ENCODE measurements at places on chromosomes 12 and 14. TPM values are rescaled to one million over a fixed set of nuclear protein-coding genes. Genes with fewer than 3 reads are reported as not detected.

DNA sequence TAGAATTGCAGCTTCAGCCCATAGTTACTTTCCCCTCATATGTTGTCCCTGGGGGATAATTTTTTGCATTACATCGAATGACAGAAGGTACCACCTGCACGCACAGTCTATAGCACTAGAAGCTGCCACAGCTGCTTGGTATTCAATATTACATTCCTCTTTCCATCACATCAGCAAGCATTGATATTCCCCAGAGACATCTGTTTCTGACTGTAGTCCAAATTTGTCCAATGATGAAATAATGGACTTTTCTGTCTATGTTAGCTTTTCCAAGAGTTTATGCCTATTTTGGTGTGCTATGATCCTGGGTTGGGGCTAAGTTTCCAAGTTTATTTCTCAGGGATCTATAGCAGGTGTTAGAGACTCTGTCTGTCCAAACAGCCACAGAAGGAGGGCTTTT is 335.4 kb downstream of the LRIG3 start:
- H3K27ac ChIP-seq, result no peak overlapping the region
- no peaks in the 10 kb centered on the region for H3K27me3 ChIP-seq
- no peak overlapping the region for H3K4me3 ChIP-seq
- H3K36me3 ChIP-seq, result no peaks in the 10 kb centered on the region
- no peak for DNase-seq

GRCh38 chr14:94545131-94545841 is 16.0 kb upstream of the SERPINA4 start:
- no peaks in the 10 kb centered on the region for H3K27me3 ChIP-seq
- no peak overlapping the region for H3K27ac ChIP-seq

DNA sequence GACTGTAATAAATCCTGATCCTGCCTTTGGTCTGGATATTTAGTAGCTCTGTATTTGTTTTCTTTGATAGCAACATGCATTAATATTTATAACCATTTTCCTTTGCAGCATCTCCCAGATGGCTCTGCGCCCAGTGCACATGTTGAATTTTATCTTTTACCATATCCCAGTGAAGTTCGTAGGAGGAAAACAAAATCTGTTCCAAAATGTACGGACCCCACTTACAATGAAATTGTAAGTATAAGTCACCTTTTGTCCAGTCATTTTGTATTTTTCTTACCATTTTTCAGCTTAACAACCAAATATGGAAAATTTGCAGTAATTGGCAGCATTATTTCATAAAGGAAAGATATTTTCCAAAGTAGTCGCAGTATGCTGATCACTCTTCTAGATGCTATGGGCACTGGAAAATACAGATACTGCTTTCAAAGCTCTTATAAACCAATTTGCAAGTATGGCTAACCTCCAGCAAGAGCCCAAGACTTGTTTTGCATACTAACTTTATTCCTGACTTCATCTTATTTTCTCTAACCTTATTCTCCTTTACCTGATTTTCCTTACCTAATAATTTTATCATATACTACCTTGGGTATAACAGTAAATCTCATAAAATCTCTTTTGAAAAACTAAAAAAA is 97.4 kb downstream of the PLCZ1 start:
- no peaks in the 10 kb centered on the region for H3K4me1 ChIP-seq
- no peak overlapping the region for H3K27ac ChIP-seq
- no peaks in the 10 kb centered on the region for H3K36me3 ChIP-seq
- H3K27me3 ChIP-seq, result no peaks in the 10 kb centered on the region
- DNase-seq, result no peak
- no peak overlapping the region for H3K4me3 ChIP-seq

DNA sequence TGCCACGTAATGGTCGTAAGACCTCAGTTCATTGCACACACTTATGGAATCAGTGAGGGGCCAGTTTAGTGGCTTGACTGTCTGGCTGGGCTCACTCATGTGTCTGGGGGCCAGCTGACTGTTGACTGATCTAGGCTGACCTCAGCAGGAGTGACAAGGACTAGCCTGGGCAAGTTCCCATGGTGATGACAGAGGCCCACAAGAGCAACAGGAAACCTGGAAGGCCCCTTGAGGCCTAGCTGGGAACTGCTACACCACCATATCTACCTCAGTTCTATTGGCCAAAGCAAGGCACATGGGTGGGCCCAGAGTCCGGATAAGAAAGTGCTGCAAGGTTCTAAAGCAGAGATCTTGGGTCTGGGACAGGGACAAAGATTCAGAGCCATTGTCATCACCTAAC is 21.3 kb upstream of the RFLNA start:
- peak; percentile 84 for DNase-seq
- no peak overlapping the region for H3K27ac ChIP-seq
- H3K27me3 ChIP-seq, result no peaks in the 10 kb centered on the region
- H3K4me1 ChIP-seq, result peaks cover 10% of the 10 kb centered on the region

GRCh38 chr12:4178424-4179170 is 95.0 kb upstream of the CCND2 start:
- H3K4me1 ChIP-seq, result no peaks in the 10 kb centered on the region
- H3K4me3 ChIP-seq, result no peak overlapping the region
- H3K36me3 ChIP-seq, result no peaks in the 10 kb centered on the region
- H3K27me3 ChIP-seq, result no peaks in the 10 kb centered on the region
- DNase-seq, result no peak
- no peak overlapping the region for H3K27ac ChIP-seq

- no peak overlapping the region for H3K27ac ChIP-seq
- no peak overlapping the region for H3K4me3 ChIP-seq
- DNase-seq, result no peak
- H3K4me1 ChIP-seq, result no peaks in the 10 kb centered on the region
- H3K27me3 ChIP-seq, result no peaks in the 10 kb centered on the region
Observed at GRCh38 chr14:24343795-24344660, 4.2 kb upstream of the RIPK3 start.

- H3K4me1 ChIP-seq, result no peaks in the 10 kb centered on the region
- H3K4me3 ChIP-seq, result no peak overlapping the region
- no peak for DNase-seq
- no peak overlapping the region for H3K27ac ChIP-seq
- no peaks in the 10 kb centered on the region for H3K36me3 ChIP-seq
Observed at GRCh38 chr12:127411166-127411915, 855.6 kb upstream of the TMEM132C start.

- peaks cover 15% of the 10 kb centered on the region for H3K4me1 ChIP-seq
- H3K27me3 ChIP-seq, result no peaks in the 10 kb centered on the region
- H3K36me3 ChIP-seq, result no peaks in the 10 kb centered on the region
- no peak for DNase-seq
Observed at GRCh38 chr12:95218150-95219133, 835 bp downstream of the VEZT start.

CDH24 gene
- 7.9 TPM for total RNA-seq

MGAT2 gene
- 42.1 TPM for total RNA-seq

- H3K27me3 ChIP-seq, result no peaks in the 10 kb centered on the region
- H3K27ac ChIP-seq, result peak overlapping the region; percentile 63
- DNase-seq, result no peak
- H3K36me3 ChIP-seq, result no peaks in the 10 kb centered on the region
- H3K4me1 ChIP-seq, result no peaks in the 10 kb centered on the region
Observed at GRCh38 chr12:51188359-51189051, 15.6 kb upstream of the TFCP2 start.

- H3K27ac ChIP-seq, result no peak overlapping the region
- H3K4me3 ChIP-seq, result no peak overlapping the region
- H3K27me3 ChIP-seq, result no peaks in the 10 kb centered on the region
- H3K36me3 ChIP-seq, result no peaks in the 10 kb centered on the region
- H3K4me1 ChIP-seq, result peaks cover 8% of the 10 kb centered on the region
Observed at GRCh38 chr12:5808981-5809380, 136.1 kb downstream of the ANO2 start.

GRCh38 chr12:88958153-88958552 is 377.9 kb upstream of the KITLG start:
- DNase-seq, result no peak
- H3K27me3 ChIP-seq, result no peaks in the 10 kb centered on the region
- no peak overlapping the region for H3K4me3 ChIP-seq
- H3K36me3 ChIP-seq, result no peaks in the 10 kb centered on the region

DNA sequence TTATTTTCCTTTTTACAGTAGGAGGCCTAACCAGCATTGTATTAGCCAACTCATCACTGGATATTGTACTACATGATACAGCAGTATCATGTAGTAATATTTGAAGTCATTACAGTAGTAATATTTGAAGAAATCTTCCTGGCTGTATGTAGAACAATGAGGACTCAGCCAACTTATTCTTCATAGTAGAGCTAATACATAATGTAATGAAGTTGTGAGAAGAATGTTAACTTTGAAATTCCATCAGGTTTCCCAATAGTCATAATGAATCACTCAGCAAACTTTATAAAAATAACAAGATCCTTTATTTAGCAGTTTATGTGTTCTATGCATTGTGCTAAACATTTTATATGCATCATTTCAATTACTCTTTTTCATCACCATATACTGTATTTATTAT is 61.8 kb downstream of the LRRK2 start:
- H3K27ac ChIP-seq, result no peak overlapping the region
- no peak for DNase-seq
- H3K36me3 ChIP-seq, result no peaks in the 10 kb centered on the region
- no peak overlapping the region for H3K4me3 ChIP-seq
- H3K27me3 ChIP-seq, result no peaks in the 10 kb centered on the region
- no peaks in the 10 kb centered on the region for H3K4me1 ChIP-seq

- no peak overlapping the region for H3K27ac ChIP-seq
- H3K4me1 ChIP-seq, result no peaks in the 10 kb centered on the region
- H3K36me3 ChIP-seq, result no peaks in the 10 kb centered on the region
Observed at GRCh38 chr14:81766321-81766915, 232.8 kb upstream of the SEL1L start.

DNA sequence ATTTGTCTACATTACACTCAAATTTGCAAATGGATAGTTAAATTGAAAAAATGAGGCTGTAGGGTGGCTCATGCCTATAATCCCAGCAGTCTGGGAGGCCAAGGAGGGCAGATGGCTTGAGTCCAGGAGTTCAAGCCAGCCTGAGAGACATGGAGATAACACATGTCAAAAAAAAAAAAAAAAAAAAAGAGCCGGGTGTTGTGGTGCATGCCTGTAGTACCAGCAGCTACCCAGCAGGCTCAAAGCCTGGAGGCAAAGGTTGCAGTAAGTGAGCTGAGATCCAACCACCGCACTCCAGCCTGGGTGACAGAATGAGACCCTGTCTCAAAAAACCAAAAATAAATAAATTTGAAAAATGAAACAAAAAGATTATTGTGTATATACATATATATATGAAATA is 119.9 kb upstream of the MGAT4C start:
- no peaks in the 10 kb centered on the region for H3K36me3 ChIP-seq
- no peak for DNase-seq
- no peak overlapping the region for H3K4me3 ChIP-seq
- H3K27ac ChIP-seq, result no peak overlapping the region
- no peaks in the 10 kb centered on the region for H3K4me1 ChIP-seq

- peaks cover 5% of the 10 kb centered on the region for H3K4me1 ChIP-seq
- H3K4me3 ChIP-seq, result peak overlapping the region; percentile 48
- peak; percentile 23 for DNase-seq
- H3K27me3 ChIP-seq, result no peaks in the 10 kb centered on the region
Observed at GRCh38 chr14:92794547-92794941, 439 bp downstream of the GOLGA5 start.

HOXC13 gene
- total RNA-seq, result 7.3 TPM

PMEL gene
- total RNA-seq, result 7.8 TPM

FAM181A gene
- not detected for total RNA-seq

PTGER2 gene
- 0.39 TPM for total RNA-seq

DNA sequence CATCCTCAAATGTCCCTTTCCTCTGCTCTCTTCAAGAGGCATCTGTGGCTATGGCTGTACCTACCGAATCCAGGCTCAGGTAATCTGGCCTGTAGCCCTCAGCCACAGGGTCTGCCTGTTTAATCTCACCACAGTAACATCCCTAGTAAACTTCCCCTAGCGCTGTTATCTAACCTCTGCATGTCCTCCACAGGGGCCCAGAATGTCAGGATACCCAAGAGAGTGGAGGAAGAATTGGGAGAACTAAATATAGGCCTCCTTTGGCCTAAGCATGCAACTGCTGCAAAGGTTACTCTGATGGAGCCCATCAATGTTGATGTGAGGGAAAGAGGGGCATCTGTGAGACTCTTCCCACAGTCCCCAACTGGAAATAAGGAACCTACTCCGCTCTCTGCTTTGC is 63.2 kb upstream of the IFNG-AS1 start:
- no peaks in the 10 kb centered on the region for H3K27me3 ChIP-seq
- no peaks in the 10 kb centered on the region for H3K36me3 ChIP-seq
- no peak for DNase-seq
- H3K4me1 ChIP-seq, result peaks cover 31% of the 10 kb centered on the region

DNA sequence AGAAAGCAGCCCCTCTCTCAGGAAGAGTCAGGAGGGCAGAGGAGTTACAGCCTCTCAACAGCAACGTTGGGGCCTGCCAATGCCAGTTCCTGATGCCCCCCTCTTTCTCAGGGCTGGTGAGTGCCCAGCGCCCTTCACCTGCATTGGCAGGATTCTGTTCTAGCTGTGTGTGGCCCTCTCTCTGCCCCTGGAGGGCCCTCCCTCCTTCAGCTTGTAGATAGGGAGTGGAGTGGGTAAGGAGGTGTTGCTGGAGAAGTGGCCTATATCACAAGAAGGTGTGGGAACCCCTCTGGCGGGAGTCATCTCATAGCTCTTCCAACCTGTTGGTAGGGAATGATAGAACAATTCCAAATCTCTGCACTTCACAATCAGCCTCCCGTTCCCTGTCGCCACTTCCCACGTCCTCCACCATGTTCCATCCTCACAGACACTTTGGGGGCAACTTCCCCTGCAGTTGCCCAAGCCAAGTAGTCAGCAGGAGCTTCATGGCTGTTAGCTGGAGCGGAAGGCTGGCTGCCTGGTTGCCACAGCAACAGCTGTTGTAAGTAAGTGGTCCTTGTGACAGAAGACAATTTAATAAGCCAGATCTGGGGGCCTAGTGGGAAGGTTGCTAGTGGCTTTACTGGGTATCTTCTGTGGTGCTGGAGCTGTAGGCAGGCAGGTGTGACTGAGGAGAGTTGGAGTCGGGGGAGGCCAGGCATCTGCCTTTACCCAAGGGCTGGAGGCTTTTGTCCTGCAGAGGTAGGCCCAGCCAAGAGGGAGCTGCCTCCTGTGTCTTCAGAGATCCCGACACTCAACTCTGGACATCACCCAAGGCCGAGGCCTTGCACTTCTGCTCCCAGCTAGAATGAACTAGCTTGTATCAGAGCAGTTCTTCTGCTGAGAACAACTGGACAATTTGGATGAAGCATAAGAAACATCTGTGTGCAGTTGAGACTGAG is 38.4 kb downstream of the GALNT16 start:
- H3K27ac ChIP-seq, result no peak overlapping the region
- H3K4me1 ChIP-seq, result no peaks in the 10 kb centered on the region
- no peak for DNase-seq
- H3K36me3 ChIP-seq, result no peaks in the 10 kb centered on the region
- no peak overlapping the region for H3K4me3 ChIP-seq

TRHDE gene
- not detected for total RNA-seq

- no peaks in the 10 kb centered on the region for H3K27me3 ChIP-seq
- no peaks in the 10 kb centered on the region for H3K4me1 ChIP-seq
- no peaks in the 10 kb centered on the region for H3K36me3 ChIP-seq
- H3K27ac ChIP-seq, result no peak overlapping the region
- H3K4me3 ChIP-seq, result no peak overlapping the region
Observed at GRCh38 chr12:91326058-91327027, 143.7 kb upstream of the DCN start.
